ENCODE measurements at places on chromosomes 2 and 18.

GRCh38 chr2:235577404-235578330, 83.8 kb downstream of the AGAP1 start:
- DNase-seq, result peak; percentile 73

DNA sequence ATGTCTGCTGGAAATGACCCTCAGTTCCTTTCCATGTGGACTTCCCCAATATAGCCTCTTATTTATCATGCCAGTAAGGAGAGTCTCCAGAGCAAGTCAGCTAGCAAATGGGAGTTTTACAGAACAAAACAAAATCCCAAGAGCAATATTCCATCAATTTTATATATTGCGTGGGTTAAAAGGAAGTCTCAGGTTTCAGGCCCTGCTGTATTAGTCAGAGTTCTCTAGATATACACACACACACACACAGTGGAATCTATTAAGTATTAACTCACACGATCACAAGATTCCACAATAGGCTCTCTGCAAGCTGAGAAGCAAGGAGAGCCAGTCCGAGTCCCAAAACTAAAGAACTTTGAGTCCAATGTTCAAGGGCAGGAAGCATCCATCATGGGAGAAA, 102.8 kb upstream of the MAP2 start:
- DNase-seq, result no peak

DNA sequence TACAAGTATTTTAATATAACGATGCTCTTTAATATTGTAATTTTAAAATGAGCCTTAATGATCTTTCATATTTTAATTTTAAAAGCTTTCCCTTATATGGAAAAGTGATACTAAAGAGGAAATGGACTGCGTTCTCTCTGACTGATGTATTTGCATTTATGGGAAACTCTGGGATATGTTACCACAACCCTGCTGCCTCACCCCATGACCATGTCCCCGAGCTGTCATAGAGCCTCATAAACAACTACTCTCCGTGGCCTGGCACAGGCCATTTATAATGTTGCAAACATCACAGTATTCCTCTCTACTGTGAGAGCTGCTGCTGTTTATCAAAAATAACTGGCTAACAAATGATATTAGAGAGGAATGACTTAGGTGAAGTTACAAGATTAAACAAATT, 75.8 kb upstream of the SEC11C start:
- no peak for DNase-seq

DNA sequence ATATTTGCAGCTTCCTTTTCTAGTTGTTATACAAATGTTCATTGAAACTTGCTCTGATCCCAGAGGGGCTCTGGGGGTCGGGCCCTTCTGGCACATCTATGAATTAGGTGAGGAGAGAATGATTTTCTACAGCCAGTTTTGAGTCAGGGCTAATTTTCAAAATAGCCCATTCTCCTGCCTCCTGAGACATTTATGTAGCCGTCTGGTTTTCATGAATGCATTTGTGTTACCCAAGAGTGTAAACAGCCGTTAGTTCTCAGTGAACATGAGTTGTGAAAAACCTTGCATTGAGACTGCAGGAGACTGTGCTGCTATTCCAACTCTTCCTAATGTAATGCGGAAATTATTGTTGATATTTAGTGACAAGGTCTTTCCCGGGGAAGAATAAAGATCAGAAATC, 122.5 kb downstream of the ICOS start:
- no peak for DNase-seq

DNA sequence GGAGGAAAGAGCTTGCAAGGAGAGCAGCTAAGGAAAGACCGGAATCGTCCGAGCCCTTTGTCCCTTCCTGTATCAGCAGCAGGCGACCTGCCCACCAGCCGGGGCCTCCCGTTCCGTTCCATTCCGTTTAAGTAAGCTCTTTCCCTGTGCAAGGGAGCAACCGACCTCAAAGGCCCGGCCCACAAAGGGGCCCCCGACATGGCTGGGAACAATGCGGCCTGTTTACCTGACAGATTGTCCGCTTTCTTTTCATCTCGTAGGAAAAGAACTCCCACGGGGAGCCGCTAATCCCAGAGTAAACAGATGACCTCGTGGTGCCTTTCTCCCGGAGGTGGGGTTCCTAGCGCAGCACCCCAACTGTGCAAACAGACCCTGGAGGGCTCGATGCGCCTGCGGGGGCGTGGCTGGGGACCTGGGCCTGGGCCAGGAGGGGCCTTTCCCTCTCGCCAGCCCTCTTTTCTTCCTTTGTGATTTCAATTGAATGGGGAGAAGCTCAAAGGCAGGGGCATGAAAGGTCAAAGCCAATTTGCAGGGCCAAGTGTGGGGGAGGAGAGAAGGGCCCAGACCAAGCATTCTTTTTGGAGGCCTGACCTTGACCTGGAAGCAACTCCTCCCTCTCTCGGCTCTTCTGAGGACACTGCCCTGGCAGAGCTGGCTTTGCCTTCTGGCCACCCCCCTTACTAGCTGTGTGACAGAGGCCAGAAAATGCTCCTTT, 120.2 kb downstream of the INHBB start:
- no peak for DNase-seq

DNA sequence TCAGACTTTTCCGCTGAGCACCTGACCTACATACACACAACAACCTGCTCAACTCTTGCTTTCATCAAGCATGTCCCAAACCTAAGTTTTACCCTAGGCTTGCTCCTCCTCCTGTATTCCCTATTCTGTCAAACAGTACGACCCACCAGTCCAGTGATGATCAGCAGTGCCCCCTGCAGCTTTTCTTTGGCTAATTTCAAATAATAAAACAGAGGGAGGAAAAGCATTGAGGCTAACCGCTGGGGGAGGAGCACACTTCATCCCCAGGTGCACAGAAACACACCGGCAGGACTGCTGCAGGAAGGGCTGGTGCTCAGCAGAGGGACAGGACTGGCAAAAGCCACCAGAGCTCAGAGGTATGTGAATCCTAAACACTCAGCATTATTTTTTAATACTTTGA, 21.2 kb downstream of the E2F6 start:
- DNase-seq, result no peak

DNA sequence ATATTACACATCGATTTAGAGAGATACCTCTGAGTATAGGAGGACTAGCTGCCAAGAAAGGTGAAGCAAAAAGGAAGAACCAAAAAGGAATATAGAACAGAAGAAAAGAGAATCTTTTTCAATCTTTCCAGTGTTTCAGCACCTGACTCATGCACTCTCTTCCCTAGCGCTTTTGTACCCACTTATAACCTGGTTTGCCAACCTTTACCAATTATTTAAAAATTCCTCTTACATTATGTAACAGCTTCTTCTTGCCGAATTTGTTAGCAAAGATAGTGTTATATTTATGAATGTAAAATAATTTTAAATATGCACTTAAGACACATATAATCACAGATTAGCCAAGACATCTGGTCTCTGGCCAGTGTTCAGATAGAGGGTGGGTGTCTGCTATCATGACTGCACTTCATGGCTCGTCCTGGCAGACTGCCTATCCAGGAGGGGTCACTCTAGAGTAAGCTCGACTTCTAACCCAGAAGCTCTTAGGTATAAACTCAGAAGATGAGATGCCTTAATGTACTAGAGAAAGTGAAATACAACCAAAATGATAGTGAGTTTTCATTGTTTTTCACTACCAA, 122.9 kb downstream of the ATAD2B start:
- DNase-seq, result peak; percentile 8

DNA sequence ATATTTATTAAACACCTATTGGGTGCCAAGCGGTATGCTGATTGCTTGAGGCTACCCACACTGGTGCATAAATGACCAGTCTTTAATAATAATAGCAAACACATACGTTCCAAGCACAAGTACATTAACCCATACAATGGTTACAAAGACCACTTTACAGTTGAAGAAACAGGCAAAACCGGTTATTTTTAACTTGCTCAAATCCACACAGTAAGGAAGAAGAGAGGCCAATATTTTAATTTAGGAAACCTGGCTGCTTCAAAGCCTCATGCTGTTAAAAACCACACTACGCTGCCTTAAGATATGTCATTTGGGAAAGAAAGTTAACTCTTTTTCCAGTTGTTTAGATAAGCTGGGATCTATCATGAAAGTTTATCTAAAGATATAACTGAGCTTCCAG, 2.4 kb upstream of the IMPA2 start:
- no peak for DNase-seq

- no peak for DNase-seq
Observed at GRCh38 chr2:184824597-184824996, 226.3 kb downstream of the ZNF804A start.

GRCh38 chr2:33375054-33375453, 101.4 kb upstream of the RASGRP3 start:
- no peak for DNase-seq

DNA sequence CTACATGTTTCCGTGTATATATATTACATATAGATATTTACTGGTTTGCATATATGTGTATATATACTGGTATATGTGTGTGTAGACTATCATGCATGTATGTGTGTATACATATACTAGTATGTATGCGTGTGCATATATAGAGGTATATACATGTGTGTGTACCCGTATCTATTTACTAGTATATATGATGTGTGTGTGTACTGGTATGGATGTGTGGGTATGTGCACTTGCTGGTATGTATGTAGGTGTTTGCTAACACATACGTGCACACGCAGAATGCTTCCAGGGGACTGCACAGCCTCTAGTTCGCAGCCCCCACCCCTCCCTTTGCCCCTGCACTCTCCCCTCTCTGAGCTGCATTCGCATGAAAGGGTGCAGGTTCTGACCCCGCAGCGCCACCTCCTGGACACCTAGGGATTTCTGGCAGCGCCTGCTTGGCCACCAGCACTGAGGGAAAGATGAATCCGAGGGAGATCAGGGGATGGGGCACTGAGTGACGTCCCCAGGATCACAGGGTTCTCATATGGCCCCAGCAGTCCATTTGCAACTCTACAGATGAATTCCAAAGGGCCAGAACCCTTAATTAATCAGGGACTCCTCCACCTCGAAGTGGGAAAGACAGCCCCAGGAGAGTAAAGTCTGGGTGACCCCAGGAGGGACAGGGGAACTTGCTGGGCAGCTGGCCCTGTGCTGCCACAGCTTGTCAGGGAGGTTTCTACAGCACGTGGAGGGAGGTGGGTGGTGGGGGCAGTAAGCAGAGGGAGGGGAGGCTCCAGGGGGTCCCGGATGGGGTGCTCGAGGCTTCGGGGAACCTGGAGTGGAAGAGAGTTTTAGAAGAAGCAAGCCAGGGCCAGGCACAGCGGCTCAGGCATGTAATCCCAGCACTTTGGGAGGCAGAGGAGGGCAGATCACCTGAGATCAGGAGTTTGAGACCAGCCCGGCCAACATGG, 66.8 kb upstream of the ASAP2 start:
- DNase-seq, result peak; percentile 80

DNA sequence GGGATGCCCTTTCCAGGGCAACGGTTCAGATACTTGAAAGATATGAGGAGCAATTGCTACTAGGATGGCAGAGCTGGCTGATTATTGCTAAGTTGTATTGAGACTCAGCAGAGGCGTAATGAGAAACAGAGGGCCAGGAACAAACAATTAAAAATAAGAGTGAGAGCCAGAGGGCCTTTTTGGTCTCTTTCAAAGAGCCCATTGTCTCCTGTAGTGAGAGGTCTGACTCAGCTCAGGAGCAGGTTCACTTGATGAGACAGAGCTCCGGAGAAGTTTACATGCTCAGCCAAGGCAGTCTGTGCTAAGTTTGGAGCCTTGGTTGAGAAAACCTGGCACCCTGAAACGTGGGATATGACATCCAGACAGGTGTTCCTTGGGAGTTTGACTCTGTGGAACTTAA, 303.9 kb upstream of the DLGAP1 start:
- DNase-seq, result no peak

GRCh38 chr18:45828917-45829811, 3.7 kb downstream of the SIGLEC15 start:
- DNase-seq, result no peak

- no peak for DNase-seq
Observed at GRCh38 chr2:86543793-86544192, 19.4 kb downstream of the CHMP3 start.

GRCh38 chr2:184835398-184835715, 237.0 kb downstream of the ZNF804A start:
- no peak for DNase-seq

DNA sequence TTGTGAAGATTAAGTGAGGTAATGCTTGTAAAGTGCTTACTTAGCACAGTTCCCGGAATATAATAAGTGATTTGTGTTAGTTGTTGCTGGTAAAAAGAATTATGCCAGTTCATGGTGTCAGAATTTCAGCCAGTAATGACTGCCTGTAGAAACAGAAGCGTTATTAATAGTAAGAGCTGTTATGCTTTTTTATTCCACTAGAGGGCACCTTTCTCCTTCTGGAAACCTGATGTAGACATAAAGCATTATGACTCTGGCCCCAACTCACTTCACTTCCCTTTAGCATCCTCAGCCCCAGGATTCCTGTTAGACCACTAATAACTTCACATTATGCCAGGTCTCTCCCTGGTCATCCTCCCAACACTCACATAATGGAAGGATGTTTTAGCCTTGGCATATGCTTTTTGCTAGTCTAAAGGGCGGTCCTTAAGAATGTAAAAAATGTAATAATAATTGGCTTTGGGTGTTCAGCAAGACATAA, 34.9 kb downstream of the C18orf54 start:
- peak; percentile 43 for DNase-seq

GRCh38 chr2:111030945-111031344, 89.8 kb upstream of the BCL2L11 start:
- no peak for DNase-seq

DNA sequence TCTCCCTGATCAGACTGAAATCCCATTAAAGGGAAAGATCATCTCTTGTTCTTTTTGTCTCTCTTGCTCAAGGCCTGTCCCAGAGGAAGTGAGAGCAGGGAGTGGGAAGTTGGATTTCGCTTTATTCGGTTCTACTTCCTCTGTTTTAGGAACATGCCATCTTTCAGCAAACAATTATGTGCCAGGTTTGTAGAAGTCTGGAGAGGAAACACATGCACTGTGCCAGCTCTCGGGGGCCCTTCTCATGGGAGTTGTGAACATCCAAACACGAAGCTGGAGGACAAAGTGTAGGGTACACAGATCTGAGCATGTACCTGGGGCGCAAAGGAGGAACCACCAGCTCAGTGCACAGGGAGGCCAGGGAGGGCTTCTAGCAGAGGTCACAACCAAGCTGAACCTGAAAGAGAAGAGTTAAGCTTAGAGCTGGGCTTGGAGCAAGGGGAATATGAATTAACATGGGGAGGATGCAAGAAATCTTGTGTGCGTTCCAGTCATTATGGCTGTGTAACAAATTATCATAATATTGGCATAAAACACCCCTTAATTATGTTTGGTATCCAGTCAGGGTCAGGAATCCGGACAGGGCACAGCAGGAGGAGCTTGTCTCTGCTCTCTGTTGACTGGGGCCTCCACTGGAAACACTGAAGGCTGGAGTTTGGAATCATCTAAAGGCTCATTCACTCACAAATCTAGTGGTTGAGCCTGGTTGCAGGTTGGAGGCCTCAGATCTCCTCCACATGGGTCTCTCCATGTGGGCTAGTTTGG, 128.6 kb downstream of the ZFP36L2 start:
- no peak for DNase-seq

- no peak for DNase-seq
Observed at GRCh38 chr2:146244131-146244530, 1600.7 kb upstream of the ACVR2A start.

- DNase-seq, result no peak
Observed at GRCh38 chr2:86069091-86069685, 36.5 kb downstream of the POLR1A start.

DNA sequence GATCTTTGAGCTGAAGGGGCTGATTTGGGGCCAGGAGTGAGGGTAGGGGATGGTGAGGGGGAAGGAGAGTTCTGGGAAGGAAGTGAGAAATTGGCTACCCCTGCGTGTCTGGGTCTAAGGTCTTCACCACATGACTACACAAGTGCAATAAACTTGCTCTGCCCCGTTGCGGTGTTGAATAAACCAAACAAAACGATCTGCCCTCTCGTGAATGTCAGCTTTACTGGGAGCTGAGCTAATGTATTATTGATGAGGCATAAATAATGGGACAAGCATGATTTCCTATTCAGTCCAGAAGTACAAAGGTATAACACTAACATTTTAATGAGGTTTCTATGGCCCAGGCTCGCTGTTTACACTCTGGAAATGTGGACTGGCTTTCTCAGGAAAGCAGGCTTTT, 8.0 kb upstream of the CFAP221 start:
- DNase-seq, result no peak

Measured in AG08396 (cell line).